ENCODE measurements at places on chromosomes 5 and 9.

DNA sequence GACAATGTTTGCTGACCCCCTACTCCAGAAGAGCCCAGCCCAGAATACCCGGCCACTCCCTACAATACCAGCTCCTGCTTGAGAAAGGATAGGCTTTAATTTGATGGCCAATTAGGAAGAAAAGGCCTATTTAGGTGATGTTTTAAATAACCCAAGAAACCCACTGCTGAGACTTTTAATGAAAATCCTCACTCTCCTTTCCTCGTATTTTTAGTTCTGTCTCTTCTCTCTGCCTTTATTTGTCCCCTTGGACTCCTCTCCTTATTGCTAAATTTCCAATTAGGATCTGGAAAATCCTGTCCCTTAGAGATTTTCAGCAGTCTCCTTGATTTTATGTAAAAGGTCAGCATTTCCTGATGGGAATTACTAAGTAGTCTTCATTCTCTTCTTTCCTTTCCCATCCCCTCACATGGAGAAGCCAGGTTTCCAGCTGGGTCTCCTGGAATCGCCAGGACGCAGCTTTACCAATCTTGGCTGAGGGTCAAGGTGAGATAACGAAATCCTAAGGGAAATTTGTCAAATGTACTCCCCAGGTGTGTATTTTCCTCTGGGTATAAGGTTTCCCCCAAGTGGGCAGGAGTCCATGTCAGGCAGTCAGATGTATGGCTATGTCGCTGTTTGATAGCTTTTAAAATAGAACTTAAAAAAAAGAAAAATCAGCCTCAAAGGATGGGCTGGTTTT lies 11.7 kb downstream of the STC2 start:
- DNase-seq: no peak

DNA sequence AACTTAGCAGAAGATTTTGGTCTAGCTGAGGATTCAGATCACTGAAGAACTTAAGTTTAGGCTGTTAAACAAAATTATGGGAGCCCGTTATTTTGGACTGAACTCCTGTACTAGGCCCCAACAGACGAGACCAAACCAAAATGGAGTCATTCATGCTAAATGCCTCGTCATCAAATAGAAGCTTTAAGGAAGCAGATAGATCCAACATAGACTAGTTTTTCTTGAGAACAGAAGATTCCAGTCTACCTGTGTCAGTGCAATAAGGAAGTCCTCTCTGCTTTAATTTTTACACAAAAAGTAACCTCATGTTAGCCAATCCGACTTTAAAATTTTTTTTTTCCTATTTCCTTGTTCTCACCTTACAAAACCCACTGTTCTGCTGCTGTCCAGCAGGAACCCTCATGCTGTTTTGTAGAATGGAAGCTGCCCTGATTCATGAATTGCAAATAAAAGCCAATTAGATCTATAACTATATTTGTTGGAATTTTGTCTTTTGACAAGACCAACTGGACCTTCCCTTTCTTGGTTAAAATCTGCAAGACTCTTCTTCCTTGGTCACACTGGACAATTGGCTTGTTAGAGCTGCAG lies 29.0 kb upstream of the GOLM1 start:
- no peak for DNase-seq

GRCh38 chr5:123207081-123207537 lies 118.1 kb downstream of the PRDM6 start:
- DNase-seq: peak; percentile 25

DNA sequence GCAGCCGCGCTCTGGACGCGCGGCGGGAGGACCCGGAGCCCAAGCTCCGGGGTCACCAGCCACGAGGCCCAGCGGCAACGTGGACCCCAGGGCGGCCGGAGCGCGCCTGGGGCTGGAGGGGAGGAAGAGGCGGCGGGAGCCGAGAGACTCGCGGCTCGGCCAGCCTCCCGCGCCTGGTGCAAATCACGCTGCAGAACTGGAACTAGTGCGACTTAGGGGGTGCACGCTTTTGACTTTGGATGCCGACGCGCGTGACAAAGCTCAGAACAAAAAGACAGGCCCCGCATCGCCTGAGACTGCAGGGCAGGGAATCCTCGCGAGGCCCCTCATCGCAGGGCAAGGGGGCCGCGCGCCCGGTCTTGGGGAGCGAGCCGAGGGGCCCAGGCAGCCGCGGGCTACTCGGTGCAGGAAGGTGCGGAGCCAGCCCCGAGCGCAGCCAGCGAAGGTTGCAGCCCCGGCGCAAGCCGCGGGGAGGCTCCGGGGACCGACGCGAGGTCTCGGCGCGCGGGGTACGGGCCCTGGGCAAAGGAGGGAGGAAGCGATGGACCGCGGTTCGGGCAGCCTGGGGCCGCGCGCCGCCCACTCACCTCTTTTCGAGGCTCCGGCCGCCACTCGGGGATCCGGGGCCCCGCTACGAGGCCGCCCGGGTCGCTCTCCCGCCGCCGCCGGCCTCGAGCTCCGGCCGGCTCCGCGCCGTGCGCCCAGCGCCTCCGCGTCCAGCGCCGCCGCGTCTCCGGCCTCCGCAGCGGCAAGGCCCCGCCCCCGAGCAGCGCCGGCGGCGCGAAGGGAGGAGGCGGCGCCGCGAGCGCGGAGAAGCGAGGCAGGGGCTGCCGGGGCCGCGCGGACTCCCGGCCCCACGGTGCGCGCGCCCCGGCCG lies at the start of gene GOLM1:
Gene GOLM1 (minus strand): TSS at position 735 of the 877 bp plus-strand sequence. CDS start 20,238 bp downstream, outside the sequence.
- no peak for DNase-seq

DNA sequence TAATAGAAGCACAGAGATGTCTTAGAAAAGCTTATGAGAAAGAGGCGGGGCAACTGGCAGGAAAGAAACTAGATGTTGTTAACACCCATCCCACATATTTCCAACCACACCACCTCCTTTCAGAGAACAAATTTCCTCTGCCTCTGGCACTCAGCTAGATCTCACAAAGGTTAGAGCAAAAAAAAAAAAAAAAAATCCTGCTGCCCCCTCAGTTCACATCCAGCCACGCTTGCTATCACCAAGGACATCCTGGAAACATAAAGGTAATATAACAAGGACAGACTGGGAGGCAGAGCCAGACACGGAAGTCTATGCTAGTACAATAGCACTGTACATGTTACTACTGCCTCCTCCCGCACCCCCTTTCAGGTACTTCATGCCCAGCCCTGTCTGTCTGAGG lies 238.0 kb upstream of the PTGER4 start:
- no peak for DNase-seq

- DNase-seq: no peak
Observed at GRCh38 chr5:135557076-135557838, 21.5 kb upstream of the NEUROG1 start.

DNA sequence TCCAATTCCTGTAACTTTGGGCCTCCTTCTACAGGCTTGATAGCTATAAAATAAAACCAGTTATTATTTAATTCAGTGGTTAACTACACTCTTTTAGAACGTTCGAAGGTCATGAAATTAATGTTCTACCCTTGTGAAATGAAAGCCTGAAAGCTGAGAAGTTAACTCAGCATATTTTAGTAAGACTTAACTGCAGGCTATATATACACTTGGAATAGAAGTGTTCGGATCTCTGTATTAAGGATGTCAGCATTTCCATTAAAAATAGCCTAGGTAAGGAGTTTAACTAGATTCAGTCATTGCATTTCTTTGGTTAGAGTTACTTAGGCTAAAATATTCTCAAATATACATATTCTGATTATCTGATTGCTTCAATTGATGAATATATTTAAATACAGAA lies 229.2 kb downstream of the MRPS30 start:
- no peak for DNase-seq

- no peak for DNase-seq
Observed at GRCh38 chr5:7960142-7960541, 91.2 kb downstream of the MTRR start.

- DNase-seq: no peak
Observed at GRCh38 chr9:6764011-6764410, 6.2 kb downstream of the KDM4C start.

DNA sequence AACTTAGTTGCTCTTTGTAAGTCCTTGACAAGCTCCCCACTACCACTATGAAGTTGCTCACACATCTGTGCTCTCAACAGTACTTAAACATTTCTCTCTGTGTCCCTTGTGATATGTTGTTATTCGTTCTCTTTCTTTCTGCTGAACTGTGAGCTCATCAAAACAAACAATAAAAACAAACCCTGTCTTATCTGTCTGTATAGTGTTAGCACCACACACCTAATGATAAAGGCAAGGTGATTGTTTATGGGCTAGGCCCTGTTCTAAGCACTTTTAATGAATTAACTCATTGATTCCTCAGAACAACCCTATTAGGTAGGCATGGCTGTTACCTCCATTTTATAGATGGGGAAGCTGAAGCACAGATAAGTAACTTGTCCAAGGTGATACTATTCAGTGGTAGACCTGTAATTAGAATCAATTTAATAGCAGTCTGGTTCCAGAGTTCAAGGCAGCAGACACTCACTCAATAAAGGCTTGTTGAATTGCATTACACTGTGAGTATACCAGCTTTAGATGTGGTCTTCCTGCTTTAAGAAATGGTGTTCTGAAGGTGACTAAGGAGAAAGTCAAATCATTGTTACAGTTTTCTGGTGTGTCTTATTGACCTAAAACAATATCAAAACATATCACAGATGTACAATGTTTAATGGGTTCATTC lies 153.6 kb upstream of the ELL2 start:
- DNase-seq: no peak

DNA sequence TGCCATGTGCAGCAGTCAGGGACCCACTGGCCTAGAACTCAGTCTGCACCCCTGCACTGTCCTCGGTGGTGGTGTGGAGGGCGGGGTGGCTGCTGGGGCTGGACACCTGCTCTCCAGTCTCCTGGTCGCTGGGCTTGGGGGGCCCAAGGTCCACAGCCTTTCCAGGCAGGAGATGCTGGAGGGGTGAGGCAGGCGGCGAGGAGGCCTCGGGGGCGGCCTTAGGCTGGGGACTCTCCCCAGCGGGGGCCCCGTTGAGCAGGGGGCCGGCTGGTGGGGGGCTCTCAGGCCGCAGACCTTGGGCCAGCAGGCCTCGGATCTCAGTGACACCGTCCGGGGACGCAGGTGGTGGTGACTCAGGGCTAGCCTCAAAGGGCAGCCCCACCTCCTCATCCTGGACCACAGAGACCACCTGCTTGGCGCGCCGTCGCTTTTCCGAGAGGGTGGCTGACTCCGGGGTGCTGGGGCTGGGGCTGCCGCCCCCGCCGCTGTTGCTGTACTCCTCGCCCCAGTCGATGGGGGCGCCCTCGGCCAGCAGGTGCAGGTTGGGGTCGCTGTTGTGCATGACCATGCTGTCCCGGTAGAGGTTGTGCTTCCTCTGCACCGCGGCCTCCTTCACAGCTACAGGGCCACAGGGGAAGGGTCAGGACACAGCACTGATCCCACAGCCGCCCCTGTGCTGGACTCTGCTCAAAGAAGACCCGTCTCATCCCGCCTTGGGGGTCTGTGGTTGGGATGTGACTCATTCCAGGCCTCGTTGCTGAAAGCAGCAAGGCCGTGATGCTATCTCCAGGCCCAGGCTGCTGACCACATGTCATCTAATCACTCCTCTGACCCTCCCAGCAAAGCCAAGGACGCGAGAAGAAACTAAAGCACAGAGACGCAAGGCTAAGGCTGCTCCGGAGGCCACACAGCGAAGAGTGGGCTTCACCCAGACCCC lies 55.8 kb downstream of the LRSAM1 start:
- no peak for DNase-seq

DNA sequence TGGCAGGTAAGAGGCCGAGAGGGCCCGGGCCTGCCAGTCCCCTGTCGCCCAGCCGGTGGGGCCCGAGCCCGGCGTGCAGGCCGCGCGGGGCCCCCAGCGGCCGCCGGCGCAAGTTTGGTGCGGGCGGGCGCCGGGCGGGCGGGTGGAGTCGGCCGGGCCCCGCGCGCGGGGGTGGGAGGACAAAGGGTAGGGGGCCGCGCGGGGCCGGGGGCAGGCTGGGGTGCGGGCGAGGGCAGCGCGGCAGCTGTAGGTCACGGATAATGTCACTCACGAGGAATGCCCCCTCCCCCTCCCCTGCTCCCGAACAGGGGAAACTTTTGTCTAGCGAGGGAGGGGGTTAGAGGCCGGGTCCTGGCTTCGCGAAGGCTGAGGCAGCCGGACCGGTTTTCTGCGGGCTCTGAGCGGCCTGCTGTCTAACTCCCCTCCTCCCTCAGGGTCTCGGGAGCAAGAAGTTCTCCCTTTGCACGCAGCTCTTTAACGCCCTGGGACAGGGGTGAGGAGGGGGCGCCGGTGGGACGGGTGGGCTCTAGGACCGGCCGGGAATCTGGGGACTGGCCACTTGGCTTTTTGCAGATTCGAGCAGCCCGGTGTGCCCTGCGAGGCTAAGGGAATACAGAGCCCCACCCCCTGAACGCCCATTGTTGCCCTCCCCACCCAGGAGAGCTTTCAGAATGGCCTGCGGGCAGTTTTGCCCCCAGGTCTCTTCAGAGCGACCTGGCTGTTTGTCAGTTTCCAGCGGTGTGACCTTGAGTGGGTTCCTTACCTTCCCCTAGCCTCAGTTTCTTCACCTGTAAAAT lies 21.3 kb upstream of the NDST1 start:
- DNase-seq: no peak

DNA sequence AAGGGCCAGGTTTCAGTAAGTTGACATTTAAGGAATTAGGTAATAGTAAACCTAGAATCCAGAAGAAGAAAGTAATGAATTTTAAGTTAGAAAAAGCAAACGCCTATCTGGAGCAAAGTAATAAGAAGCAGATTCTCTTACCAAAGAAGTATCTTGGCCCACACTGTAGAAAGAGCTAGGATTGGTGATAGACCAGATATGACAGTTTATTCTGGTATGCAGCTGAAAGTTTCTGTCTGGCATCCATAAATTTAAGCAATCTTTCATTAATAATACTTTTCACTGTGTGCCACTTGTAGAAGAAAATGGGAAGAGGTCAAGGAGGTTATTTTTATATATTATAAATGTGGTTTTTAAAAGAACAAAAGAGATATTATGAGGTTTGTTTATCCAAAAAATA lies 3.0 kb downstream of the RECK start:
- no peak for DNase-seq

DNA sequence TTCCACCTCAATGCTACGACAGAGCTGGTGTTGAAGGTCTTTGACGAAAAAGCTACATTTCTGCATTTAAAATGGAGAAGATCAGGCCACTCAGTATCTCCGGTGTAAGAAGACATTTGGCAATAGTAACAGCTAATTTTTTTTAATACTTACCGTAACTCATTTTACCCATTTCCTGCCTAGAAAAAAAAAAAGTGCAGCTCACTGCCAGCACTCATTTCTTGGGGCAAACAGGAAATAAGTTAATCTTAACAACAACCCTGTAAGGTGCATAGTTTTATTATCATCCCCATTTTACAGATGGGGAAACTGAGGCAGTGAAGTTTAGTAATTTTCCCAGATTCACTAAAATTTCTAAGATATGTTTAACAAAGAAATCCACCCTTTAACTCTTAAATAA lies 27.4 kb upstream of the KCNMB1 start:
- no peak for DNase-seq

GRCh38 chr9:13991395-13991794 lies 322.5 kb downstream of the NFIB start:
- DNase-seq: no peak

DNA sequence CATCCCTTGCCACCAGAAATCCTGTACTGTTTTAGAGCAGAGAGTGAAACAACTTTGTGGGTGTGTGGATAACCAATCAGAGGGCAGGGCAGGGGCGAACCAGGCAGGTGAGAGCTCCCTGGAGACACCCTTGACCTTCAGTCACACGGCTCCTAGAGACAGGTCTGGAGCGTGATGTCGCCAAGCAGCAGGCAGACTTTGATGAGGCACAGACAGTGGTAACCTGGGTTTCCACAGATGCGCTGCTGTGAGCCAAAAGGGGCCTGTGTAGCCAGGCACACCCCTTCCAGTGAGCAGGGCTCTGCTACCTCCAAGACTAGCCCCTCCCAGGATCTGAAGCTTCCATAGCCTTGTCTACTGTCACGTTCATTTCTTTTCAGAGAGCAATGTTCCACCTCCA lies 317.8 kb upstream of the ADCY2 start:
- DNase-seq: no peak

GRCh38 chr9:68719847-68720246 lies 14.8 kb downstream of the PIP5K1B start:
- no peak for DNase-seq

- no peak for DNase-seq
Observed at GRCh38 chr9:77807846-77808750, 160.0 kb upstream of the GNA14 start.
